NCI-H1092 (cell line): ENCODE measurements at places on chromosomes 12 and 14.

DNA sequence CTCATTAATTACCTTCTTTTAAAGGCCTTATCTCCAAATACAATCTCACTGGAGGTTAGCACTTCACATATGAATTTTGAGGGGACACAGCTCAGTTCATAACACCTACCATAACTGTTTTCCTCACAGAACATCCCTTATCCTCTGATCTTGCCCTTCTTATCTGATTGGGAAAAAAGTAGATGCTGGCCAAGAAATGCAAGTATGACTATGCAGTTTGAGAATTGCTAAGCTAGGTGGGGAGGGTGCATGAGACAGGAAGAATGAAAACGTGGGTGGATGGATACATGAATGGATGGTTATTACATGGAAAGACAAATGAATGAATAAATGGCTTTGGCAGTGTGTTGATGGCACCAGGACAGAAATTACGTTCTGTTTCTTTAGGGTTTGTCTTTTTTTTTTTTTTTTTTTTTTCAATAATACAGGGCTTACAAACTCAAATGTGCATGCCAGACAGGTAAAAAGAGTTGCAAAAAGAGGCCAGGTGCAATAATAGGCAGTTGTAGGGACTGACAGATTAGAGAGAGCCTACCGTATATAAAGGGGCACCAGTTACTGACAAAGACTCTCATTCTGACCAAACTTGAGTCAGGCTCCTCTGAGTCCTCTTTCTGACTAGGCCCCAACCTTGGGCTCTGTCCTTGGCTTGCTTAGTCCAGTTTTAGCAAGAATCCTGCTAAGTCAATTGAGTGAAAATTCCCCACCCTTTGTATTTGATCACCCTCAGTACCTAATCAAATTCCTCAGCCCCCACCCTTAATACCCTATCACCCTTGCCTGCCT is 304.9 kb downstream of the ZFP36L1 start:
- DNase-seq: no peak

DNA sequence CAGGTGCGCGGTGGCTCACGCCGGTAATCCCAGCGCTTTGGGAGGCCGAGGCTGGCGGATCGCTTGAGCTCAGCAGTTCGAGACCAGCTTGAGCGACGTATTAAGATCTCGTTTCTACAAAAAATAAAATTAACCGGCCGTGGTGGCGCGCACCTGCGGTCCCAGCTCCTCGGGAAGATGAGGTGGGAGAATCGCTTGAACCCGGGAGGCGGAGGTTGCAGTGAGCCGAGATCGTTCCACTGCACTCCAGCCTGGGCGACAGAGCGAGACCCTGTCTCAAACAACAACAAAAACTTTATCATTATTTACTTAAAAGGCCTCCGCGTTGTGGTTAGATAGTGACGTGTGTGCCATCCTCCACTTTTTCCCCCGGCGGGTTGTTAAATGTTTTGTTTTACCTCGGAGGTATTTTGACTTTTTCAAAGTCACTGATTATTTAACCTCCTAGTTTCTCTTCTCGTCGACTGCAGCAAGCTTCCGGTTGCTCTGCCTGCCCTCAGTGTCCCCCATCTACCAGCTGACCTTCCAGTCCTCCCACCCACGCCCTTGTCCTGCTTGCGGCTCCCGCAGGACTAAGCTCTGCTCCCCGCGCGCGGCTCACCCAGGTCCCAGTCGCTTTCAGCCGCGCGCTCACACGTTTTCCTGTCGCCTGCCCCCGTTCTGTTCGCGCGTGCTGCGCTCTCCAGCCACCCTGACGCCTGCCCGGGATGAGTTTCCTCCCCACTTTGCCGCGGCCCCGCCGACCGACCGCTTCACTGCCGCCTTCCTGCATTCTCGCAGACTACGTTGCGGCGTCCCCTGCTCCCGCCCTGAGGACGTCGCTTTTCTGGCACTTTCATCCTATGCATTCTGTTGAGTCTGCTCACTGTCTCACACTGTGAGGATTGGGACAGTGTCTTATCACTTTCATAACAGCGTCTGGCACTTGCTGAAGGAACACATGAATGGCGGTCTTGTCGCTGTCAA is 1.2 kb upstream of the SCAF11 start:
- DNase-seq: peak; percentile 81

DNA sequence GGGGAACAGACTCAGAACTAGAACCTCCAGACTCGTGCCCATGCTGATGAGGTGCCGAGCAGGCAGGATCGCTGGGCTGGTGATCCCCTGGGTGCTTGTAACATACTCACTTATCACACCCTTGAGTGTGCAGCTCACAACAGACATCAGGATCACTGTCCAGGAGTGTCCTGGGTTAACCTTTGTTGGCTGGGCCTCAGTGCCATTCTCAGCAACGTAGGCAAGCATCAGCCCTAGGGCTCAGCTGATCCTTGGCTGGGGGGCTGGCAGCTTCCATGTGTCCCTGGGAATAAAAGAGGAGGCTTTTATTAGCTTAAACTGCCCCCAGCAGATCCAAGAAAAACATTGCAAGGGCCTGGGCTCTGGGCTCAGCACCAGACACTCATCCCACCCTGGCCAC is 1.6 kb downstream of the TMEM229B start:
- no peak for DNase-seq

DNA sequence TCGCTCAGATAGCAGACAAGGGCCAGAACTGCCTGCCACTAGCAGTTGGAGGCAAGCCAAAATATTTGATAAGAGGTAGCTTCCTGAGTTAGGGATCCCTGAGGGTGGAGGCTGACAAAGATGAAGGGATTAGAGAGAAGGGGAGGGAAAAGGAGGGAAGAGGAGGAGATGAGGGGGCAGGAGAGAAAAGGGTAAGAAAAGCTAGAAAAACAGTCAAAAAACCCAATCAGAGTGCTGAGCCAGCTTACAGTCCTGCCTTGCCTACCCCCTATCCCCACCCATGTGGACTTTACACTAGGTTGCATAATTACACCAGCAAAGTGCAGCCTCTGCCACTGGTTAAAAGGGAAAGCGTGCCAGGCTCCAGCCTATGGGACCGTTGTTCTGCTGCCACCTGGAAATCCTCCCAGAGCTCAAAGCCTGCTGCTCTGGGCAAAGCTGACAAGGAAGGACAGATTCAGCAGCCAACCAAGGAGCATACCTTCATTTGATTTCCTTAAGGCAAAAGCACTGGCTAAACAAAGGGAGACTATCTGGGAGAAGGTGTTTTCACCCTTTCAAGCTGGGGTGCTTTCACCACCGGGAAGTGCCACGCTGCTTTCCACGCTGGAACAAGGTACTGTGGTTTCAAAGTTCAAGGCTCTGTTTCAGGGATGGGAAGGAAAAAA is 3.8 kb upstream of the NUMB start:
- DNase-seq: peak; percentile 81

DNA sequence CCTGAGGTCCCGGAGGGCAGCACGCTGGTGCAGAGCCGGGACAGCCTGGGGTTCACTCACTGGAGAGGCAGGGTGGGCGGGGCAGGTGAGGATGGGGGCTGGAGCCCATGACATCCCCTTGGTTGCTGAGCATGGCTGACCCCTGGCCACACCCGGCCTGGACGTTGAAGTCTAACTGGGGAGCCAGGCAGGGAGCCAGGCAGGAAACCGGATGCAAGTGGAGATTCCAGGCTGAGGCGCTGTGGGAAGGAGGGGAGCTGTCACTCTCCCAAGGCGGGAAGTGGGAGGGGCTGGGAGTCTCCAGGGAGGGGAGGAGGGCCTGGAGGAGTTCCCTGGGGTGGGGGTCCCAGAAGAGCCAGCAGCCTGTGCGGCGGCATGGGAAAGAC is 7.7 kb upstream of the INF2 start:
- no peak for DNase-seq

DNA sequence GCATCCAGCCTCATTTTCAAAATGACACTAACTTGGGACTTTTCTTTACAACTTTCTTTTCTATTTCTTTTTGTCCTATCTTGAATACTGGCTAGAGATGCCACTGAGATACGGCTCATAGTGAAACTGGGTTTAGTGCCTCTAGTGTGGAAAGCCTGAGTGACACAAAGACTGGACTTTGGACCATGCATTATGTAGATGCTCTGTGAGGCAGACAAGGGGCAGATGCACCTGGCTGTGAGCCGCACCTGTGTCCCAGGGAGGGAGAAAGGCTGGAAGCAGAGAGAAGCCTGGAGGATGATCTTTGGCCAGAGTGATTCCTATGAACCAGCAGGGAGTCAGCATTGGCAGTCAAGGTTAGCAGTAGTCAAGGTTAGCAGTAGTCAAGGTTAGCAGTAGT is 852.3 kb upstream of the TMEM132C start:
- no peak for DNase-seq

DNA sequence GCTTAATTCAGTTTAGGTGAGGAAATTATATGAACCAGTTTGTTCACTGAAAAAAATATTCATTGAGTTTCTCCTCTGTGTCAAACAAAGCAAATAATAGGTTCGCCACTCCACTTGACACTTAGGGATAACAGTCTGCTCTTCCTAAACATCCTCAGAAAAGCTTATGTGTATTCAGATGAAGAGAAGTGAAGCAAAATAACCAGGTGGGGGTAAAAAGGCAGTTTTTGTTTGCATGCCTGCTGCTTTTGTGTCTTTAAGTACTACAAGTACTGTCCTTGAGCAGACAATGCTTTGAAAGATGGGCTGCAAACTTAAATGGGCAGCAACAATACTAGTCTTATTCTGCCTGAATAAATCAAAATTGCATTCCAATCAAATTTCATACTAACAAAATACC is 910.7 kb upstream of the MDGA2 start:
- no peak for DNase-seq

GRCh38 chr14:64929014-64929359 is 13.6 kb downstream of the GPX2 start:
- DNase-seq: no peak

GRCh38 chr14:103562179-103562428 is 353 bp downstream of the BAG5 start:
- no peak for DNase-seq

- no peak for DNase-seq
Measured at GRCh38 chr14:57227083-57227482, 41.6 kb downstream of the EXOC5 start.
